ENCODE measurements at places on chromosomes 3 and 15.

DNA sequence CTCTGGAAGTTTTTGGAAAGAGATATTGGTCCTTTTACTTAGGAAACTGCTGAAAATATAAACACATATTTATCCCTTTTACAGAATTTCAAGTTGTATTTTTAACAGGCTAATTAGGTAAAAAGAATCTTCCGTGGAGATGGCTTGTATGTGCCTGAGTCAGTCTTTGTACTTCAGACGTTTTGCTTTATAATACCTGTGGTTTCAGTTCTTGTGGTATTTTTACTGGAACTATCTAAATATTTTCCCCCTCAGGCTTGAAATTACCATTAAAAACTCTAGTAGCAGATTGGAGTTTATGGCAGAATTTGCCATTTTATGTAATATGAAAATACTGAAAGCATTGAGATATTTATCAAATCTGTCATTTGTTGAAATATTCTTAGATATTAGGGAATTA, 151.6 kb upstream of the CGNL1 start:
- no peak for DNase-seq

GRCh38 chr3:167929968-167930367, 165.8 kb downstream of the GOLIM4 start:
- no peak for DNase-seq

- DNase-seq = no peak
Observed at GRCh38 chr15:57184502-57184901, 191.8 kb upstream of the CGNL1 start.

GRCh38 chr15:43948691-43949325, 122.0 kb downstream of the WDR76 start:
- no peak for DNase-seq

- no peak for DNase-seq
Observed at GRCh38 chr15:100252359-100252758, 89.4 kb downstream of the ADAMTS17 start.

DNA sequence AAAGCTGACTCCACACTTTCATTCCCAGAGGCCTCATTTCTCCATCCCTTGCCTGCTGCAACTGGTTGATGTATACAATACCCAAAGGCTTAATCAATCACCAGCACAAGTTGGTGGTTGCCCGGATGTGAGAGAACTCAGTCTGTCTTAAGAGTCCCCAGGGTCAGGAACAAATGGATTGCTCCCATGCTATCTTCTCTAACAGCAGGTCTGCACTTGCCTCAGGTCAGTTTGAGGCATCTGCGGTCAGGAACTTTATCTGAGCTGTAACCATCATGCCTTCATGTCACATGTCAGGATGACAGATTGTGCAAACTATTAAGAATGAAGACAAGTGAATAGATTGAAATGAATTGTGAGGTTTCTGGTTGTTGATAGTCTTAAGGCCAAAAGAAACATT, 56.1 kb downstream of the BFSP2 start:
- no peak for DNase-seq

DNA sequence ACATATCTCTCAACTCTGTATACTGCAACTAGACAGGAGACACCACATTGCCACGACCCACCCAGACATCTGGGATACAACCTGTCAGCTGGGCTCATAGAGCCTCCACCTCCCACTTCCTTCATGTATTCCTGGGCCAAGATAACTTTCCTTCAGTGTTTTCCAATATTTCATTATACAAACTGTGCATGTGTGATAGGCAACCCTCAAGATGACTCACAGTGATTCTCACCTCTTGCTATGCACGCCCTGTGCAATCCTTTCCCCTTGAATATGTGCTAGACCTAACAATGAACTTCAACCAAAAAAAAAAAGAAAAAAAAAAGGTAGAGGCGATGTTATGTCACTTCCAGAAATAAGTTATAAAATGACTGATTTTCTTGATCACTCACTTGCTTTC, 138.0 kb upstream of the ALCAM start:
- no peak for DNase-seq

DNA sequence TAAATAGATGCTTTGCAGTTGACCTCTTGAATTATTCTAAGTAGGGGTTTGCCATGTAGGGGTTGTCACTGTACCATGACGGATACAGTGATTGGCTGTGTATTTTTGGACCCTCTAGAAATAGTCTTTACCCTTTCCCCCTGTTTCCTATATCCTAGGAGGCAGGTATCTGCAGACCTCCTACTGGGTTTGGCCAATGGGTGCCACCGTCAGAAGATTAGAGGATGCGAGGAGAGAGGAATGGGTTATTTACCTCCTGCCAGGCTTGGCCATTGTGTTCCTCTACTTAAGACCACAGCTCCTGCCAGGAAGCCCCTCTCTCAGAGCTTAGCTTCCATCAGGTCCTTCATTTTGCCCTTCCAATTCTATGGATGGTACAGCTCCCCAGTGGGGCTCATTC, 40.2 kb upstream of the CLRN1 start:
- DNase-seq = no peak

DNA sequence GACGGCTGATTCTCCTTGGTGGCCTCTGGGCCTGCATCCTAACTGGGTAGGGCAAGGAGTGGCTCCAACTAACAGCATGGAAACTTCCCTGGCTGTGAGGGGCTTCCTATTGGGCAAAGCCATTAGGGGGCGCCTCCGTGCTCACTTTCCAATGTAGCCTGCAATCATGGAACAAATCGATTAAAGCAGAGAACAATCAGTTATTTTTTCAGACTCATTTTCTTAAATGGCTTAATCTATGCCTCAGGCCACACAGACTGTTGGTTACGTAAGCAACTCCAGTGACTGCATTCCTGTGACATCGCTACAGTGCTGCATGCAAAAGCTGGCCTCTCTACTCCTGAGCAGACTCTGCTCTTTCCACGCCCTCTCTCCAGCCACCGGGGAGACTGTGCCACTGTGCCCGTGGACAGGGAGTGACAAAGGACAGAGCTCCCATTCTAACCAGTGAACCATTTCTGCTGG, 278.9 kb downstream of the KLF13 start:
- DNase-seq = no peak

GRCh38 chr3:67655364-67656121, 1.1 kb upstream of the SUCLG2 start:
- DNase-seq = peak; percentile 8

- no peak for DNase-seq
Observed at GRCh38 chr15:45589256-45589655, 2.1 kb downstream of the BLOC1S6 start.

- no peak for DNase-seq
Observed at GRCh38 chr3:21889166-21889565, 138.2 kb upstream of the ZNF385D start.

- no peak for DNase-seq
Observed at GRCh38 chr3:186180891-186181481, 72.1 kb upstream of the ETV5 start.

- no peak for DNase-seq
Observed at GRCh38 chr15:96038650-96039049, 291.9 kb upstream of the NR2F2 start.

DNA sequence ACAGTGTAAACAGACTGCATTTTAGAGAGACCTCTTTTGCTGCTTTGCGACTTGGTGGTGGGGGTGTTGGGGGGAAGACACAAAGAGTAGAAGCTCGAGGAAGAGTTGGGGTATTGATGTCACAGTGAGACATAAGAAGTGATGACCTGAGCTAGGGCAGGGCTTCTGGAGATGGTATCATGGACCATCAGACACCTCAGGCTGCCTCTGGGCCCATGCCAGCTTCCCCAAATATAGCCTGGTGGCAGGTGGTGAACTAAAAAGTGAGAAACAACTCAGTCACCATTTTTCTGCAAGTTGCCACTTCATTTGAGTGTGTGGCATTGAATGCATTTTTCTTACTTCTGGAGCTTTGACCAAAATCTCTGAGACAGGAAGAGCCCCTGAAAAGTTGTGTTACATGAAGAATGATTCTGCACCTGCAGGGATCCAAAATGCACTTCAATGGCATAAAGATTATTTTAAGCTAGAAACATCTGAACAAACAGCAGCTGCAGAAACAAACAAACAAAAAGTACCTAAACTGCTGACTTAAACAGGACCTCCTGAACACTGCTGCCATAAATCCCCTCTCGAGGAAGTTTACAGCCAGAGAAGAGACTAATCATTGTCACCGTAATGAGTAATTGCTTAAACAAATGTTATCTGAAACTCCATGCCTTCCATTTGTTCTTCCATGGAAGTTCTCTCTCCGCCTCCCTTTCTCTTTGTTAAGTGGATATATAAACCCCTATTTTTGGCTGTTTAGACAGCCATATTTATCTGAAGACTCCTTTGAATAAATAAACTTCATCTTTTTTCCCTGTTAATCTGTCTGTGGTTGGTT, 15.2 kb upstream of the XIRP1 start:
- DNase-seq = no peak

All from stimulated activated CD4-positive, alpha-beta T cell treated with anti-CD3 and anti-CD28 coated beads, Interleukin-1b, Interleukin-23, amount 100 ng/mL, for 24 hours (primary cell).